Jurkat, Clone E6-1 (cell line): ENCODE measurements at places on chromosomes 1 and 21.

DNA sequence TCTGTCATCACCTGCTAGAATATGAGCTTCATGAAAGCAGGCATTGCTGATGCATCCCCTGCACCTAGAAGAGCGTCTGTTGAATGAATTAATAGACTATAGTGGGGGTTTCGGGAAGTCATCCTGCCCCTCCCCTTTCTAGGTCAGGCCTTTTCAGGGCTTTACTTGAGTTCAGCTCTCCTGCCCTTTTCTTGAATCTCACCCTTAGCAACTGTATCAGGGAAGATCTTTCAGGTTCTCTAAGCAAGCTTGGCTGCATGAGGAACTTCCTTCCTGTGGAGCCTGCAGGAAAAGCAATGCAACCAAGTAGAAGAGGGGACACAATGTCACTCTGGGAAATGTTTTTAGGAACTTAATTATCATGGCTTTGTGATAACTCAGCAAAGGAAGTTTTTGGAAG, 27.2 kb upstream of the KIAA0040 start:
- no peak for DNase-seq

DNA sequence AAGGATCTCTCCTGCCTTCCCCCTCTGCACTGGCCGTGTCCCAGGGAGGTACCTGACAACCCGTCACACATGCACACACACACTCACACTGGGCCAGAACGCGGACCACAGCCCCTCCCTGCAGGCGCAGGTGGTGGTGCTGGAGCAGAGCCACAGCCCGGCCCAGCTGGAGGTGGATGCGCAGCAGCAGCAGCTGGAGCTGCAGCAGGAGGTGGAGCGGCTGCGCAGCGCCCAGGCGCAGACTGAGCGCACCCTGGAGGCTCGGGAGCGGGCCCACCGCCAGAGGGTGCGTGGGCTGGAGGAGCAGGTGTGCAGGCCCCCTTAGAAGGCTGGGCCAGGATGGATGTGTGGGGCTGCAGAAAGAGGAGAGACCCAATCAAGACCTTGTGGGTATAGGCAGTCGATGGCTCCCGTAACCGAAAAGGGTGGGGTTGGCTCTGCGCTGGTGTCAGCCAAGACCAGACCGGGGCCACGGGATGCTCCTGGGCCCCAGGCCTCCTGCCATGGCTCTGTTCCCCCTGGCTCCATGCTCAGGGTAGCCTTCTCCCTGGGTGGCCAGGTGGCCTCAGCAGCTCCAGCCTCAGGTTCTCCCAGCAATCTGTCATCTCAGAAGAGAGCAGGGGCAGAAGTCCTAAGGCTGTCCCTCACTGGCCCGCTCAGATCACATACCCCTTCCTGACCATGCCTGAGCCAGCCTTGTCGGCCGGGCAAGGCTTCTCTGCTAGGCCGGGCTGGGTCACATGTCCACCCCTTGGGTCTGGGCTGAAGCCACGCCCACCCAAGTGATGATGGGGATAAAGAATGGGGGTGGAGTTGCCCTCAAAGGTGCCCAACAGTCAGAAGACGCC, 8.9 kb downstream of the MFAP2 start:
- no peak for DNase-seq

DNA sequence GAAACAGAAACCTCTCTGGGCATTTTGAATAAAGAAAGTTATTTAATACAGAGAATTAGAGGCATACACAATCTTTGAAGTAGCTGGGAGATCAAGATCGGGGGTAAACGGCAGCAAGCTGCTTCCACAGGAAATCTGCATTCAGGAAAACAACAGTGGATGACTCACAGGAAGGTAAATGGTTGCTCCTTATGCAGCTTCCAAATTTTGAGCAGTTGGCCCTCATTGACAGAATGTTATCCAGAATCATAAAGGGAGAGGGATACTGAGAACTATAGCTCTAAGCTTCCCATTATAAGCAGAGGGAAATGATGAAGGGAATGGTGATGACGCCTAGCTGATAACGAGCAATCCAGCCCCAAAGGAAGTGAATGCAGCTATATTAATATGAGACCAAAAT, 28.6 kb downstream of the ZMYND12 start:
- DNase-seq, result no peak

DNA sequence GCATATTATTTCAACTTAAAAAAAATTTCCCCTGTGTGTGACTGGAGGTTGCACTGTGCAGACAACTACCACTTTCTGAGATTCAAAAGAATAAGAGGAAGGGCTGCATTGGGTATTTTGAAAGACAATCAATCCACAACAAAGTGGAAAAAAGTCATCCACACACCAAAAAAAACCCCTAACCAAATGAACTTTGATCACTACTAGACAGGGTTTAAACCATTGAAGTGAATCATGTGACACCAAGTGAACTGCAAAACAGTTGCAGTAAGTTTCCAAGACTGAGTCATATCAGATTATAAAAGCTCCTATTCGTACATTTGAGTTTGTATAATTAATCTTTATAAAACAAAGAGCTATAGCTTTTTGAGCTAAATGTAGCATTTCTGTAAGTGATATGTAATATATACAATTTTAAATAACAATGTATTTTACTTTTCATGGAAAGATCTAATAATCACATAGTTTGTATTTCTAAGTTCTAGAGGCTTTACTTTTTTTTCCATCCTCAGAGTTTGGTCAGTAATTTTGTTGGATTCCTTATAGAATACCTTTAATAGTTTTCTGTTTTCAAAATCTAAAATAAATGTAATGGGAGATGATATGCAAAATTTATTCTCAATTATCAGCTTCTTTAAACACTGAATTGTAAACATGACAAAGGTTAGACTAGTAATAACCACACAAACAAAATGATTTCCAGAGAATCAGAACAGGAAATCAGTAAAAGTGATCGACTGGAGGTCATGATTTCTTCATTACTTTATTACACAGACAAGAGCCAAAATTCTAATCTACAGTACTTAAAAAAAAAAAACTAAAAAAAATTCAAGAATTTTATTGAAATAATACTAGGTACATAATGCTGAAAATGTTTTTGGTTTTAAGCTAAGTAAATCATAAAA, 50.5 kb upstream of the GFI1 start:
- peak; percentile 81 for DNase-seq

- DNase-seq, result no peak
Observed at GRCh38 chr1:33097137-33097611, 16.2 kb downstream of the AZIN2 start.

- DNase-seq, result peak; percentile 48
Observed at GRCh38 chr1:24390924-24391782, 22.4 kb downstream of the STPG1 start.

- DNase-seq, result no peak
Observed at GRCh38 chr21:27371975-27372331, 405.1 kb upstream of the ADAMTS5 start.
